NCI-H446 (cell line): ENCODE measurements at places on chromosomes 12 and 14.

DNA sequence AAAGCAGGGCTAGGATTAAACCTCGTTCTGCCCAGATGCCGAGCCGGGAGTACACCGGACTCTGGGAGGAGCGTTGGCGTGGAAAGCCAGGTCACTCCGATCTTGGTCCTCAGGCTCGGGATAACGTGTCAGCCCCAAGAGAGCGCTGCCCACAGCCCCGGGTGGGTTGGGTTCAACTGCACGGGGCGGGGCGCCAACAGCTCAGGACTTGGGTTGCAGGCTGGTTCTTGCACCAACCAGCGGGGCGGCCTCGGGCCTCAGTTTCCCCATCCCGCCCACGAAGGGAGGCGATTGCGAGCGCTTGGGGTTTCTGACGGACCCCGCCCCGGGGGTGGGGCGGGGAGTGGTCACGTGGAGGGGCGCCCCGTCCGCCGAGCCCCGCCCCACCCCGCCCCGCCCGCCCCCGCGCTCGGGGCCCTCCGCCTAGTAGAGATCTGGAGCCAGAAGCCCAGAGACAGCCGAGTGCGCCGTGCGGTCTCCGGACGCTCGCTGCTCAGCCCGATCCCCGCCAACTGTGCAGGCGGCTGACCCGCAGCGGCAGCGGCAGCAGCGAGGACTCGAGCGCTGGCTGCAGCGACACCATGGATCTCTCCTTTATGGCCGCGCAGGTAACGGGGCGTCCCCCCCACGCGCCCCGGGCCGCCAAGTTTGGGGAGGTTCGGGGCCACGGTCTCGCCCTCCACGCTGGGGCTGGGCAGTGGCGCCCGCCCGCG is at the start of gene C14orf132:
Gene C14orf132, plus strand, starts transcription at position 443 of the 713 bp plus-strand sequence. Its CDS starts 139 bp downstream, at position 582.
- peak; percentile 45 for DNase-seq

DNA sequence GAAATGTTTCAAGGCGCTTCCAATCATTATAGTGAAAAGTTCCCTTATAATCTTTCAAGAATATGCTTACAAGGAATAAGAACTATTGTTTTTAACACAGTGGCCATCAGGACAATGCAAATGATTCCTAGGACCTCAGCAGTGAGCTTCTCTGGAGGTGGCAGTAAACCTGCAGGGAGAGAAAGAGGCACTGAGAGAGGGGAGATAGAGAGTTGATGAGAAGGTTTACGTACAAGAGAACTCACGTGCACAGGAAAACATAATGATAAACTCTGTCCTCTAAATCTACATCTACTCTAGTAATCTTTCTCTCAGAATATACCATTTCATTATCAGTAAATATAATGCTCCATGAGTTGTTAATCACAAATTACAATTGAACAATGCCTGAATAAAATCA is 715 bp downstream of the KLRC4 start:
- no peak for DNase-seq

GRCh38 chr14:89720741-89721729 is 233.5 kb downstream of the EFCAB11 start:
- no peak for DNase-seq

DNA sequence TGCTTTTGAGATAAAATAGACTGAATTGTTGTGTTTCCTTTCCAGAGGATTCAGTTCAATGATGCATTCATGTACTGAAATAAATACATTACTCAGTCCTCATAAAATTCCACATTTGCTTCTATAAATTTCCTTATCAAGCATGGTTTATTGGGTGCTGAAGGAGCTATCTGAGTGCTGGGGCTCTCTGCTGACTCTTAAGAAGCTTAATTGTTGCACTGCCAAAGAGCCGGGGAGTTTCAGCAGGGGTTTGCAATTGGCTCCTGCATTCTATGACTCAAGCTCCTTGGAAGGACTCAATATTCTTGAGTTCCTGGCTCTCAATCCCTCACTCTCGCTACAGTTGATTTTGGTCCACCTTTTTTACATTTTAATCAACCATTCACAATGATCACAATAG is 69.8 kb upstream of the PYGL start:
- DNase-seq, result no peak

DNA sequence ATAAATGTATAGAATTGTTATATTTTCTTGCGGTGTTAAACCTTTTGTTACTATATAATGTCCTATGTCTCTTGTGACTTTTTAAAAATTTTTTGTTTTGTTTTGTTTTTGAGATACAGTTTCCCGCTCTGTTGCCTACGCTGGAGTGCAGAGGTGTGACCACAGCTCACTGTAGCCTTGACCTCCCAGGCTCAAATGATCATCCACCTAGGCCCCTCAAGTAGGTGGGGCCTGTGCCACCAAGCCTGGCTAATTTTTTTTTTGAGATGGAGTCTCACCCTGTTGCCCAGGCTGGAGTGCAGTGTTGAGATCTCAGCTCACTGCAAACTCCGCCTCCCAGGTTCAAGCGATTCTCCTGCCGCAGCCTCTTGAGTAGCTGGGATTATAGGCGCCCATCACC is 26.5 kb upstream of the RCOR1 start:
- DNase-seq, result no peak

DNA sequence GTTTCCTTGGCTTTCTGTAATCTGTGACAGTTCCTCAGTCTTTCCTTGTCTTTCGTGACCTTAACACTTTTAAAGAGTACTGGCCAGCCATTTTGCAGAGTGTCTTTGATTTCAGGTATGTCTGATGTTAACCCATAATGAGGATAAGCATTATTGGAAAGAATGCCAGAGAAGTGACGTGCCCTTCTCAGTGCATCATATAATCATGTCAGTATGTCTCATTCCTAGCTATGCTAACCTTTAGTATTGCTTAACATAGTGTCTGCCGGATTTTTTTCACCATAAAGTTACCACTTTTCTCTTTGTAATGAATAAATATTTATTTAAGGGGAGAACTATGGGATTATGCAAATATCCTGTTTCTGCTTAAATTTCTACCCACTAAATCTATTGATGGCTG is 28.5 kb downstream of the RERG start:
- no peak for DNase-seq

DNA sequence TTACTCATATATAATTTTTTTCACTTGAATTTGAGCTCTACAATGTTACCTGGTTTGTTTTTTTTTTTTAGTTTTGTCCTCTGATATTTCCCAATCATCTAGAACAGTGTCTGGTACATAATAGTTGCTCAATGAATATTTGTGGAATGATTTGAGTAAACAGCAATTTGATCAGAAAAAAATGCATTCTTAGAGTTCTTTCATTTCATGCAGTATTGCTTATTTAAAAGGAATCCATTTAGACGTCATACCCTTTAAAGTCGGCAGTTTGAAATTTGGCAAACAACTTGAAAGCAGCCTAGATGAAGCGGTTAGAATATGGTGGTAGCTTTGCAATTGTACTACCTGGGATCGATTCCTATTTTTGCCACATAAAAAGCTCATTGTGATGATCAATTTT is 140.0 kb downstream of the PDE3A start:
- DNase-seq, result no peak

DNA sequence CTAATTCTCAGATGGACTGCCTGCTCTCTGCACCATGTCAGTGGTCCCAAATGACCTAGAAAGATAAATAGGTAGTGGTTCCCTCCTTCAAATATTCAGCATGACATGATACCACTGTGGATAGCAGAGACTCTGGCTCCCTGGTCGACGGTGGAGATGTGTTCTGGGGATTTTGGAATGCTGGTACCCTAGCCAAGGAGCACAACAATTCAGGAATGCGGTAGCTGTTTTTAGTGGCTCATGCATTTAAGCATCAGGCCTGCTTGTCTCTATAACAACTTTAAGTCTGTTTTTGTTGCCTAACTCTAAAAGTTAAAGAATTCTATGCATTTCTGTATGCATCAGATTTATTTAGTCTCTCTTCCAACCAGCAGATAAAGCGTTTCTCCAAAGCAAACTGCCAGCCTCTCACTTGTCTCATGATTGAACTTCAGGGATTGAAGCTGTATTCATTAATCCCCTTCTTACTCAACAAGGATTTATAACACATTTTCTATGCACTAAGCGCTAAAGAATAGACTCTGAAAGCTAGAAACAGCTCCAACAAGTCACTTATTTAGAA is 164.9 kb upstream of the BMP4 start:
- DNase-seq, result no peak

DNA sequence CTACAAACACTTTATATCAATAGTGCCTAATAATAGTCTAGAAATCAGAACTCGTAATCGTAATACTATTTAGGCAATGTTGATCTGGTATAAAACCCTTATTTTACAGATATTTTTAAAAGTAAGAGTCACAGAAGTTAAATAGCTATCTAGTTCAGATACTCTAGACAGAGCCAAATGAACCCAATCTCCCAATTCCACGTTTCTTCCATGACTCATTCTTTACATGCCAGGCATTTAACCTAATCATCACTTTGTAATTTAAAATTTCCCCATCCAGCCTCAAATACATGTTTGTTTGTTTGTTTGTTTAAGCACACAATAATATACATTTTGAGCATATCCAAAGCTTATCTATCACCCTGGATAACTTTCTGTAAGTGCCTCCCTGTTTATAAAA is 36.4 kb upstream of the GARIN6 start:
- no peak for DNase-seq

DNA sequence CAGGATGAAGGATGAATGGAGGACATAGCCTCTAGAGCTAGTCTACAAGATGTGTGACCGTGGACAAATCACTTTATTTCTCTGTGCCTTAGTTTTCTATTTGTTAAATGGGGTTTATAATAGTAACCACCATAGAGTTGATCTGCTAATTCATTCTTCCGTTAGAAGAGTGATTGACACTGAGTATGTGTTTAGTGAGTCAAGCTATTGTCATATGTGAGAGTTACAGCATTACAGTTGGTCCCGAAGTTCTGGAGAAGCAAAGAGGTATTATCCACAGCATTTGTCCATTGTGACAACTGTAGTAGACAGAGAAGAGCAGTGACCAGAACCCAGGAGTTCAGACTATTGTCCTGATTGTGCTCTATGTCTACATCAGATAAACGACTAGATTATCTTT is 14.1 kb downstream of the FAR2 start:
- DNase-seq, result no peak

- peak; percentile 79 for DNase-seq
Observed at GRCh38 chr12:57836442-57837375, 9.8 kb downstream of the CTDSP2 start.

GRCh38 chr14:54226103-54226502 is 170.7 kb upstream of the CDKN3 start:
- DNase-seq, result no peak

DNA sequence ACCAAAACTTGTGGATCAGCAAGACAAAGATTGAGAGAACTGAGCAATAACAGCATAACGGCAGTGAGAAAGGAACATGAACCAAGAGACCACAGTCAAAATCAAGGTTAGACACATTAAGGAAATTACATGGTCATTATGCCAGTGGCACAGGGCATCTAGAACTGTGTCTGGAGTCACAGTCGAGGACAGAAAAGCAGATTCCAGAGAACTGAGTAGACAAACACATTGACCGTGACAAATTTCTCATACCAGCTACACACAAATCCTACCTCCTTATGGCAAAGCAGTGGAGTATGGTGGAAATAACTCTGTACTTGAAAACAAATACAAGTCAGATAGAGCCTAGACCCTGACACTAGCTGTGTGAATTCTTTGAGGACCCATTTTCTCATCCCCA is 367.3 kb downstream of the DUSP6 start:
- no peak for DNase-seq

DNA sequence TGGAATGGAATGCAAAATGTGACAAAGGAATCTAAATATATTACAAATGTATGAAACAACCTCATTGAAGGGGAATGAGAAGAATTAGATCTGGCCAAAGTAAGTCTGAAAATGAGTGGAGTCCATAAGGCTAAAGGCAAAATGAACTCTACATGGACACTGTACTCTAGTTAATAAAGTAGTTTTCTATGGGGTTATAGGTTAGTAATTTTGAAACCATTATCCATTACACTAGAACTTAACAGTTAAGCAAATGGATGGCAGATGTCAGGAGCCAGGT is 222.1 kb downstream of the NUAK1 start:
- no peak for DNase-seq

DNA sequence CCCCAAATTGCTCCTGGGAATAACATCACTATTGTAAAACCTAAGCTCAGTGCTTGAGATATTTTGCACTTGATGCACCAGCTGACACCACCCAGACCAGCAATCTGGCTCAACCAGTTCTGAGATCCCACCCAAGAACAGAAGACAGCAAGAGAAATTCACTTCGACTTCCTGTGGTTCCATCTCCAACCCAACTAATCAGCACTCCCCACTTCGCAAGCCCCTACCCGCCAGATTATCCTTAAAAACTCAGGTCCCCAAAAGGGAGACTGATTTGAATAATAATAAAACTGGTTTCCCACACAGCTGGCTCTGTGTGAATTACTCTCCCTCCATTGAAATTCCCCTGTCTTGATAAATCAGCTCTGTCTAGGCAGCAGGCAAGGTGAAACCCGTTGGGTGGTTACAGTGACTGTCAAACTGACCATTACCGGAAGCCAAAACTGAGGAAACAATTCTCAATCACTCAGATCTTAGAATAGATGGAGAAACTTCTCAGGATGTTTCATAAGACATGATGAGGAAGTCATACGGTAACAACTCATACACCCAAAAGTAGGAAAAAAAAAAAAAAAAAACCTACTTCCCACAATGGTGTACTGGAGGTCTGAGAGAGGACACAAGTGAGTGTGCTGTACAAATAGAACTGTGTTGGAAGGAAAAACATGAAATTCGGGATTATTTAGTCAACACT is 92.4 kb downstream of the TMTC1 start:
- no peak for DNase-seq

DNA sequence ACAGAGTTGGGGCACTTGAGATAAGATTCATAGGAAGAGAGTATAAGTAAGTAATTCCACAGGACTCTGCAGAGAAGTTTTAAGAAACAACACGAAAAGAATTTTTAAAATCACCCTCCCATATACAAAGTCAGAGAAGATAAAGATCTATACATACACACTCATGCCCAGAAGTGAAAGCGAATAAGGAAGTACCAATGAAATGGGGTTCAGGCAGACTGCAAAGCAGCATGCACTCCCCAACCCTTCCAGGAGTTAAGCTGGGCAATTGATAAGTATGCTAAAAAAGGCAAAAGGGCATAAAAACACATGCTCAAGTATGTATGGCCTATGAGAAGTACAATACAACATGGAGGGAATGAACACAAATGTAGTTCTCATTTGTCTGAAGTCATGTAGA is 246.2 kb upstream of the GRIP1 start:
- DNase-seq, result no peak

- DNase-seq, result no peak
Observed at GRCh38 chr12:106739815-106740530, 34.5 kb upstream of the RIC8B start.

GRCh38 chr12:95182868-95183415 is 34.3 kb downstream of the FGD6 start:
- DNase-seq, result no peak

- no peak for DNase-seq
Observed at GRCh38 chr12:97164936-97165335, 257.9 kb downstream of the NEDD1 start.

- peak; percentile 15 for DNase-seq
Observed at GRCh38 chr14:39467889-39468524, 35.8 kb upstream of the FBXO33 start.

- no peak for DNase-seq
Observed at GRCh38 chr12:104870797-104871196, 87.3 kb downstream of the SLC41A2 start.
